ENCODE measurements at places on chromosomes 16 and 17.

GRCh38 chr17:1183171-1183873 lies 3.5 kb upstream of the ABR start:
- no peak for DNase-seq

GRCh38 chr17:13114601-13115031 lies 96.8 kb upstream of the ELAC2 start:
- no peak for DNase-seq

- no peak for DNase-seq
Observed at GRCh38 chr17:7593296-7593695, 3.4 kb upstream of the SOX15 start.

- DNase-seq, result no peak
Observed at GRCh38 chr17:33057564-33057963, 65.9 kb downstream of the SPACA3 start.

GRCh38 chr17:55384643-55385232 lies 36.9 kb downstream of the MMD start:
- no peak for DNase-seq

- DNase-seq, result no peak
Observed at GRCh38 chr17:56679115-56679776, 85.7 kb downstream of the NOG start.

- DNase-seq, result no peak
Observed at GRCh38 chr17:17303847-17304490, 796 bp downstream of the NT5M start.

DNA sequence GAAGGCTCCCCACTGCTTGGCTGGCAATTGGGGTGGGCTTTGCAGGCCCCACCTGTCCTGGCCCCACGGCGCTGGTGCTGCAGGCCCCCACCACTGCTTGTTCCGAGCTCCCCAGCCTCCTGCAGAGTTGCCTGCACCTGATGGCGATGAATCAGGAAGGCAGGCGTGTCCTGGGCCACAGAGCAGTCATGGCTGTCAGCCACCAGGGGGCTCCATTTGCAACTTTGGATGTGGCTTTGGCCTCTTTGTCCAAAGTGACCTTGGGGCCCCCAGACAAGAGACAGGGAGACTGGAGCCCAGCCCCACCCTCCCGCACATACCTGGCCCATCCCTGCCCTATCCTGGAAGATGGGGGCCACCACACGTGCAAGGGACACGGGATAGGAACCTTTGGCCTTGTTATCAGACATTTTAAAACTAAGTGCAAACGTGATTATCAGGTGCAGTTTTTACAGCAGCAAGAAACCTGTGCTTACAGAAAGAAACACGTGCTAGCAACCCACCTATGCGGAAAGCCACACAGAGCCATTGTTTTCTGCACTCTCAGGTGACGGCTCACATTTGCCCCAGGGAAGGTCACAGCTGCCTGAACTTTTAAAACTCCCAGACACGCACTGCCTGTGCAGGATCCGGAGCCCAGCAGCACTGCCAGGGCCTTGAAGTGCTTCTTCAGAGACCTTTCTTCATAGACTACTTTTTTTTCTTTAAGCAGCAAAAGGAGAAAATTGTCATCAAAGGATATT lies at the start of gene DNASE1:
Gene DNASE1, plus strand, starts transcription at position 443 of the 743 bp plus-strand sequence. CDS start 683 bp downstream, outside the sequence.
- DNase-seq, result peak; percentile 27
